ENCODE measurements at places on chromosomes 4 and X.

- no peak for DNase-seq
Measured at GRCh38 chr4:110347805-110348204, 128.2 kb upstream of the ENPEP start.

DNA sequence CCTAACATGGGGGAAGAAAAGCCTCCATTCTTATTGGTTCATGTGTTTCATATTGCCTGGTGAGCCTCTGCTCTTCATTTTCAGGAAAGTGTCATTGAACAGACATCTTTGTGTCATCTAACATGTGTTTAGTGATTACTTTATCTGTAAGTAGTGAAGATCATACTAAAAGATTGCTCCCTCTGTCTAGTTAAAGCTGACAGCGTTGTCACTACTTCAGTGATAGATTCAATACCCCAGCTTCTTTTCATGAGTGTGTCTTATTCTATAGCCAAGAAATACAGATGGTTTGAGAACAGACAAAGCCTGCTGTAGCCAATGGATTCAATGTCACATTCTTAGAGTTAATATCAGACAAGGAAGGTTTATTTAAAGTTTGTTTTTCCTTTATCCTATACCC lies 85.1 kb downstream of the NKX6-1 start:
- DNase-seq, result no peak

DNA sequence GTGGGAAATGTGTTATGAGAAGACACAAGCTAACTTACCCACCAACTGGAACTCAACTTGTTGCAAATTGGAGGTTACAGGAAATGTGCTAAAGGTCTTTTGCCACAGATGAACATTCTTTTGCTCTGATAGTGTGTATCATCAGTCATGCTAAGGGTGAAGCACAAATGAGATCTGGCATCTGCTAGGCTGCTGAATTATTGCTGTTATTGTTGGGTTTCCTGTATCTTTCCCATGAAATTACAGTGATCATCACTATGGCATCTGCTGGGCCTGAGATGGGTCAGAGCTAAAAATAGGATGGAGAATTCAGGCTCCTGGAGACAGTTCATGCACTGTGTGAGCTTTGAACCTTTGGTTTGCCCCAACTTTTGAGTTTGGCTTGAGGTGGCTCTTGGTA lies 124.5 kb downstream of the NPNT start:
- no peak for DNase-seq

DNA sequence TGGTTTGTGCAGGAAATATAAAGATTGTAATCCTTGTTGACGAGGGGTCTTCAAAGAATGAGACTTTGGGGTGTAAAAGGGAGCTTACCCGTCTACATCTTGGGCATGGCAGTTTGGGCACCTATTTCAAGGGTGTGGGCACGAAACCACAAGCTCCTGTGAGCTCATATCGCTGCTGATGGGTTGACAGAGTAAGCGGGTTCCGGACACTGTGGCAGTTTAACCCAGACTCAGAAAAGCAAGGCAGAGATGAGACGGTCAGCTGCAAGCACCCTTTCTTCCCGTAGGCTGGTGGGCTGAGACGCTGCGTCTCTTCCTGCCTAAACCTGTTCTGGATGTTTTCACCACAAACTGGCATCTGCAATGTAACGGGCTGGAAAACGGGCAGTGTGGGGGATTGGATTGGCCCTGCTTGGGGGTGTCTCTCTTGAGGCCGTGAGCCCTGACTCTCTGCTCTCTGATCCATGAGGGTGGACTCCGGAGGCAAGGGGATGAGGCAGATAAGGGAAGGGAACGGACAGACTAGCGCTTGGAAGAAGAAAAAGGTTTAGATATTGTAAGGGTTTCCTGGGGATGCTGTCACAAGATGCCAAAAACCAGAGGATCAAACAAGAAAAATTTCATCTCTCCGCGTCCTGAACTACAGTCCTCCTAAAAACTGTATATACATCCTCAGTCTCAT lies 237.5 kb downstream of the SHOX start:
- DNase-seq, result no peak

- DNase-seq, result no peak
Measured at GRCh38 chr4:152850377-152850776, 70.6 kb downstream of the ARFIP1 start.

GRCh38 chr4:136484996-136485395 lies 1047.3 kb downstream of the PCDH18 start:
- no peak for DNase-seq

DNA sequence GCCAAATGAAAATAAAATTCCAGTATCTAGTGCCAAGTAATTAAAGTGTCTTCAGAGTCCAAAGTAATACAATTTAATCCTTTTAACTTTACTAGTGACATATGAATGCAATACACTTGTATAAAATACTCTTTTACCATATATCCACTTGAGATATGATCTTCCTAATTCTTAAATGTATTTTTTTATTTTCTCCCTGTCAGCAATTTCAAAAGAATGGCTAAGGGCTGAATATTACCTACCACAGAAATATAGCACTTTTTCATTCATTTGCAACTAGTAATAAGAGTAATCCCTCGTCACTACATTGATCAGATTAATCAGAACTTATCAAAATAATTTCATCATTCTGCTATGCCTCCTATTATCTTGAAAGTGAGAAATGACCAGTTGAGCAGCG lies 10.1 kb upstream of the TBX22 start:
- no peak for DNase-seq

- DNase-seq, result no peak
Measured at GRCh38 chr4:47493238-47494123, 8.4 kb downstream of the ATP10D start.

DNA sequence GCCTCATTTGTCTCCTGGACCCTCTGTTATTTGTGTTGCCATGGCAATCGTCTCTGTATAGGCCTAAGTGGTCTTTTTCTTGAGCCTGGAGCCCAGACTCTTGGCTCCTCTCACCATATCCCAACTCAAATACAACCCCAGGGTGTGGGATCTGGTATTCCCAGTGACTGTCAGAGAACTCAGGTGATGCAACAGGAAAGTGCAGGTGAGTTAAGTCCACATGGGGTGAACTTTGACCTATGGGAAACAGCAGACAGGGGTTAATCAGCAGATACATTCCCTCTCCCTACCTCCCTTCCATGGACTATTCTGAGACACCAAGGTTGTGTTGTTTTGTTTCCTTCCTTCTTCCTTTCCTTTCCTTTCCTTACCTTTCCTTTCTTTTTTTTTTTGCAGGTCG lies 130.9 kb upstream of the RPS6KA3 start:
- no peak for DNase-seq

GRCh38 chrX:76172325-76172893 lies 453 bp upstream of the PBDC1 start:
- no peak for DNase-seq

DNA sequence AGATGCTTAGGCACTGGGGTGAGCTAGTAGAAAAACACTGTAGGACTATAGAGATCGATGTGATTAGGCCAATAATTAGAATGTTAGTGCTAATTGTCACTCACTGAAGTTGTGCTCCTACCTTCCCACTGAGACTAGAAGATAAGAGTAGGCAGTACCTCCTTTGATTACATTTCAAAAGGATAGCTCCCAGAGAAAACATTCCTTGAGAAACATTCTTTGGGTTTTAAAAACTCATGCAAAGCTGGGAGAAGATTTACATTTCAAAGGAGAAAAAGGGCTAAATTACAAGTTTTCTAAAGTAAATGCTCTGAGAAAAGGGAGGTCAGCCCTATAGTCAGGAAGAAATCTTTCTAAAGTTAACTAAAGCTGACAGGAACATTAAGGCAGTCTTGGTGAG lies 860.3 kb upstream of the NDST4 start:
- DNase-seq, result no peak

- no peak for DNase-seq
Measured at GRCh38 chr4:121338518-121338917, 42.3 kb downstream of the QRFPR start.

DNA sequence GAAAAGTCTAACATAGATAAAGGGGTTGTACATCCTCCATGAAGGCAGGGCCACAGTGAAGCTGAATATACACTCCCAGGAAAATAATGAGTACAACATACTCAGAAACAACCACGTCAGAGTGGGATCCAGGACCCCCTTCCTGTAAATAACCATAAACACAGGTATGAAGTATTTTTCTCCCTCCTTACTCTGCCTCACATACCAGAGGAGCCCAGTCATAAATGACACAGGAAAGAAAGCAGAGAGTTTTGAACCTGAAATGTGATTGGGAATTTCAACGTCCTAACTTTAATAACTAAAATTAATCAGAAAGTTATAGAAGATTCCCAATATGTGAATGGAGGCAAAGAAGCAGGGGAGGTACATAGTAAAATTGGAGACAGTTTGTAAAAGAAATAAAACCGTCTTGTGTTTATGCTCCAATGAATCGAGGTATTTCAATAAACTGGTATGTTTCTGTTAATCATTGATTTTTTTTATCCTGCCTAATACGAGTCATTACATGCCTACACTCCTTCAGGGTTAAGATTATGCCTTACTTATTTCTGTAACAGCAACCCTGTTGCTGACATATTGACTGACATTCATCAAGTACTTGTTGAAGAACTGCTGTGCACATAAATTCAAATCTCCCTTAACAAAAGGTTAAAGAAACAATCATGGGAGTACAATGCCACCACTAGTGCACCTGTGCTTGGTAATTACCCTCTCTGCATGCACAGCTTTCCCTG lies 431.3 kb downstream of the KCNIP4 start:
- DNase-seq, result no peak

GRCh38 chr4:177505171-177505615 lies 63.0 kb upstream of the AGA start:
- DNase-seq, result no peak

DNA sequence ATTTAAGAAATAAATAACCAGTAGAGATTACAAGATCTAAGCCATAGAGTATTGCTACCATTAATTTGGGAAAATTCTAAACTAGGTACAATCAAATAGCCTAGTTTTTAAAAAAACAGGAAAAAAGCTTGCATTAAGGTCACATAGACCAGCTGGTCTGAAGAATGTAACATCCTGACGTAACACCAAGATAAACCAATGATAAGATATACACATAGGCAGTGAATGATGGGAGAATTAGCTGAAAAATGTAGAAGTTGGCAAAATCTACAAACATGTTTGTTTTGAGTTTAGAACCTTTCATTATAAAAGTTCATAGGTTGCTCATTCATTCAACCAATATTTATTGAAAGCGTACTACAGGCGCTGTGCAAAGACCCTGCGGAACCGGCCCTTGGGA lies 120.0 kb downstream of the SH3RF1 start:
- DNase-seq, result no peak

DNA sequence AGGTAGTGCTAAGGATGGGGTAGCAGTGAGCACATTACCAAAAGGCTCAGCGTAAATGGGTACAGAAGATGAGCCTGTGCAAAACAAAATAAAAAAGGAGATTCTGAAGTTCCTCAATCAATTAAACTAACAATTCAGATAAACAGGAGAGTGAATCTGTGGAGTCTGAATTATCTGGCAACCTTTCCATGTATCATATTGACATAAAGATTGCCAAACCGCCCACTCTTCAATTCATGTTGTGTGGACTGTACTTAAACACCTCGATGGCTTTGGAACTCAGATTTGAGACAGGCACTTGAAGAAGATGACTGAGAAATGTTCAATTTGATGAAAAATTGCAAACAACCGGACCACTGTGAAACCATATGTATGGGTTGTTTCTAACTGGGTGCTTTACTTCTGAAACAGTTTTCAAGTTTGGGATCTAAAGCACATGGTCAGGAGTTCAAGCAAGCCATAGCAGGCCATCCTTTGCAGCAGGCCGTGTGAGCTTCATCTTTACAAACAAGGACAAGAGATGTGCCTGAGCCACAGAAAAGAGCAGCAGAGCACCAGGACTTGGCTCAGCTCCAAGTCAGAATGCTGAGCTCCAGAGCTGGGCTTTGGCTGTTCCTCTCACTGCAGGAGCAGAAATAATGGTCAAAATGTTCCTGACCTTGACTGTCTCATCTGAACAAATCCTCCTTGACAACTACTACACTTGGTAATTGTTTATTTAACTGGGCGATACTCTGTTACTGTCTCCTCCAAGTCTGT lies 108.1 kb downstream of the MGST2 start:
- DNase-seq, result no peak

DNA sequence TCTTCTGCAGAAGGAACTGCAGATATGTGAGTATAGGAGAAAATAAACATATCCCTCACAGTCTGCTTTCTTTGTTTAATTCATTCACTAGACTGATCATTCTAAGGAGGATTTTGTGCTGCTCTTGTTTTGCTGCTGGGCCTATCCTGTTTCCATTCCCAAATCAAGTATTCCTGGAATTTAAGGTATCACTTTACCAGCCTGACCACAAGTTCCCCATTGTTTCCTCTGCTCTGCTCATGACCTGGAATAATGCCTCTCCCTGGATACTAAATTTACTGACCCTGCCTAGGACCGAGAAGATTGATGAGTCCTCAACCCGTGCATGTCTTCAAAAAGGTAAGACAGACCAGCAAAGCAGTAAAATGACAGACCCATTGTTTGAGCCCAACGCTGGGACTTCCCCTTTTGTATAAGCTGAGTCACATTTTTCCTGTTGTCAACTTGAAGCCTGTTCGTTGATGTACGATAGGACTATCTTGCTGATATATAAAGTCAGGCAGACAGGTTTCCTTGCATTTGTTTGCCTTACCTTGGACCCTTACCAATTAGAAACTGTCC lies 85.5 kb upstream of the TET2 start:
- DNase-seq, result no peak

DNA sequence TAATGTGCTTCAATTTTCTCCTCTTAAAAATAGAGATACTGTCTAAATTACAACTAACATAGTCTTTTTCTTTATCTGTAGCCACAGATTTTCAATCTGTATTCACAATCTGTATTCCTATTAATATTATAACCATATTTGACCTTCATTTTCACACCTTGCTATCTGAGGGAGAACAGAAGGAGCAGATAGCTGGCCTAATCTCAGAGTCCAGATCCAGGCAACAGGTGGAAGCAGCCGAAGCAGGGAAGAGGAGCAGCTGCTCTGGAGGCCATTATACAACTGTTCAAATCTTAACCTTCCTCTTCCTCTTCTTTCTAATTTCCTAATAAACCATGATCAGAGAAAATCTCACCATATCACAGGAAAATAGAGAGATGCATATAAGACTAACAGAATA lies 14.2 kb downstream of the SEPSECS start:
- no peak for DNase-seq
